ENCODE measurements at places on chromosomes 16 and 17. TPM values are rescaled to one million over a fixed set of nuclear protein-coding genes. Genes with fewer than 3 reads are reported as not detected.

ZNF688 gene
- polyA plus RNA-seq, result 4.9 TPM

TBC1D26 gene
- not detected for polyA plus RNA-seq

MYH8 gene
- polyA plus RNA-seq, result not detected

VPS35 gene
- 48.6 TPM for polyA plus RNA-seq

ALOX15B gene
- 29.7 TPM for polyA plus RNA-seq

CEP295NL gene
- not detected for polyA plus RNA-seq

NXN gene
- polyA plus RNA-seq, result 99.3 TPM

C16orf89 gene
- not detected for polyA plus RNA-seq

USH1G gene
- 0.03 TPM for polyA plus RNA-seq

IL34 gene
- polyA plus RNA-seq, result 0.42 TPM

TLCD2 gene
- 0.76 TPM for polyA plus RNA-seq

EVI2A gene
- 0.12 TPM for polyA plus RNA-seq

RPRML gene
- not detected for polyA plus RNA-seq

COPZ2 gene
- polyA plus RNA-seq, result 18.0 TPM

ZG16 gene
- polyA plus RNA-seq, result not detected

MPO gene
- polyA plus RNA-seq, result not detected

CNP gene
- 37.2 TPM for polyA plus RNA-seq

ZNF624 gene
- 2.1 TPM for polyA plus RNA-seq

NPIPA8 gene
- 0.88 TPM for polyA plus RNA-seq

MVD gene
- polyA plus RNA-seq, result 85.7 TPM

PEX12 gene
- 6.4 TPM for polyA plus RNA-seq

KRTAP17-1 gene
- not detected for polyA plus RNA-seq

SCRN2 gene
- 26.4 TPM for polyA plus RNA-seq

SBK1 gene
- 0.04 TPM for polyA plus RNA-seq

KRT40 gene
- polyA plus RNA-seq, result 0.03 TPM

CLDN7 gene
- 6.3 TPM for polyA plus RNA-seq

ABCC11 gene
- 0.33 TPM for polyA plus RNA-seq

LGALS9B gene
- polyA plus RNA-seq, result 8.5 TPM

WWP2 gene
- polyA plus RNA-seq, result 6.9 TPM

SKAP1 gene
- polyA plus RNA-seq, result 0.09 TPM

KRTAP4-1 gene
- not detected for polyA plus RNA-seq

ZACN gene
- not detected for polyA plus RNA-seq

ATP2C2 gene
- 0.96 TPM for polyA plus RNA-seq

PPP1R1B gene
- 0.14 TPM for polyA plus RNA-seq

TNP2 gene
- polyA plus RNA-seq, result not detected

STAT5A gene
- 0.51 TPM for polyA plus RNA-seq
